ENCODE measurements at places on chromosomes 1 and 21. TPM values are rescaled to one million over a fixed set of nuclear protein-coding genes. Genes with fewer than 3 reads are reported as not detected.

DNA sequence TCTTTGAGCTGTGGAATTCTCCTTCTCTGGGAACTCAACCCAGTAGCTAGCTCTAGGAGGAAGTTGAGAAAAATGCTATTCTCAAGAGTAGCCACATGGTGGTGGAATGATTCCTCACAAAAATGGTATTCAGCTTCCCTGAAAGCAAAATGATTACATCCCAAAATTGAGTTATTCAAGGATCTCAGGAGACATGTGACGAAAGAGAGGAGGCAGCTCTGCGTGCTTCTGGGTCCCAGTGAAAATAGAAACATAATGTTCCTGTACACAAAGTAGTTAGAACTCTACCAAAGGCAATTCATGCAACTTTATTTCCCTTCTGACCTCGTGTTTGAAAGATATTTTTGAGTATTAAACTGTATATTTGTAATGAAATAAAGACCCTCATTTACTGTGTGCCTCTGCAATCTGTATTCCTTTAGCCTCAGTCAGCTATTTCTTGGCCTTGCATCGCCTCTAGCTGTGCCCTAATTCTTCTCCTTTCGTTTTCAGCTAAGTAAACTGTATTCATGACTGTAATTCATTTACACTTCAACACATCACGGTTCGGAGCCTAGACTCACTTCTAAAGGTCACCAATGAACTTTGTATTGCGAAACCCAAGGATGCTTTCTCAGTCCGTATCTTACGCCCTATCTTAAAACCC is 167.3 kb downstream of the FASLG start:
- no peak for DNase-seq
- H3K36me3 ChIP-seq = peaks cover 8% of the 10 kb centered on the region
- H3K4me1 ChIP-seq = peaks cover 5% of the 10 kb centered on the region
- H3K4me3 ChIP-seq = no peak overlapping the region
- H3K27ac ChIP-seq = no peak overlapping the region

DNA sequence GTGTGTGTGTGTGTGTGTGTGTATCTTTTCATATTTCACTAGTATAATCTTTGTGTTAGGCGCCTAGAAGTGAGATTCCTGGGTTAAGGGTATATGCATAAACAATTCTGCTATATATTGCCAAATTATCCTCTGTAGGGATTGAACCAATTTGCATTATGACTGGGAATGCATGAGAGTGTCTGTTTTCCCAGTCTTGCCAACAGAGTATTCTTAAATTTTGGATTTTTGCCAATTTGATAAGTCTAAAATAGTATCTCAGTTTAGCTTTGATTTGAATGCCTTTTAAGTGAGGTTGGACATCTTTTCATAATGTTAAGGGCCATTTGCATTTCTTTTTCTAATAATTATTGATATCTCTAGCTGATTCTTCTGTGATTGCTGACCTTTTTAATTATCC is 8.2 kb upstream of the AVPR1B start:
- H3K4me1 ChIP-seq = no peaks in the 10 kb centered on the region
- DNase-seq = no peak
- no peak overlapping the region for H3K27ac ChIP-seq

GRCh38 chr1:178506669-178507068 is 6.2 kb upstream of the TEX35 start:
- H3K4me1 ChIP-seq = no peaks in the 10 kb centered on the region
- no peaks in the 10 kb centered on the region for H3K27me3 ChIP-seq
- H3K36me3 ChIP-seq = no peaks in the 10 kb centered on the region
- DNase-seq = no peak
- no peak overlapping the region for H3K27ac ChIP-seq

DNA sequence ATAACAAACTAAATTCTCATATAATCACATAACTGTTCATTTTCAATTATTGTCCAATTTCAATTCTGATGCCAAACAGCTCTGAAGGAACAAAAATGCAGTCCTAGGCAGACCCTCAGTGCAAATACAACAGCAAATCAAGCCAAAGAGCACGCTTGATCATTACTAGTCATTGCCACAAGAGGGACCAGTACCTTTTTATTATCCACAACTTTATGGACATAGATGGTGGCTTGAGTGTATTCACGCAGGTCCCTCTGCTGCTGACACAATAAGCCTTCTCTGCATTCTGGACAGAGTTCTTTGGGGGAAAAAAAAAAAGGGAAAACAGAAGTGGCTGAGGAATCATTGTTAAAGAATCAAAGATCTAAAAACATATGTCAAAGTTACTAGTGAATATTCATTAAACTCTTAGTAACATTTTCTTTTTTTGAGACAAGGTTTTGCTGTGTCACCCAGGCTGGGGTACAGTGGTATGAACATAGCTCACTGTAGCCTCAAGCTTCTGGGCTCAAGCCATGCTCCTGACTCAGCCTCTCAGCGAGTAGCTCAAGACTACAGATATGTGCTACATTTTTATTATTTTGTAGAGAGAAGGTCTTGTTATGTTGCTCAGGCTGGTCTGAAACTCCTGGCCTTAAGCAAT is 34.3 kb upstream of the RAP1GAP start:
- no peak for DNase-seq
- peaks cover 24% of the 10 kb centered on the region for H3K4me1 ChIP-seq
- peaks cover 47% of the 10 kb centered on the region for H3K36me3 ChIP-seq
- H3K27ac ChIP-seq = no peak overlapping the region

DNA sequence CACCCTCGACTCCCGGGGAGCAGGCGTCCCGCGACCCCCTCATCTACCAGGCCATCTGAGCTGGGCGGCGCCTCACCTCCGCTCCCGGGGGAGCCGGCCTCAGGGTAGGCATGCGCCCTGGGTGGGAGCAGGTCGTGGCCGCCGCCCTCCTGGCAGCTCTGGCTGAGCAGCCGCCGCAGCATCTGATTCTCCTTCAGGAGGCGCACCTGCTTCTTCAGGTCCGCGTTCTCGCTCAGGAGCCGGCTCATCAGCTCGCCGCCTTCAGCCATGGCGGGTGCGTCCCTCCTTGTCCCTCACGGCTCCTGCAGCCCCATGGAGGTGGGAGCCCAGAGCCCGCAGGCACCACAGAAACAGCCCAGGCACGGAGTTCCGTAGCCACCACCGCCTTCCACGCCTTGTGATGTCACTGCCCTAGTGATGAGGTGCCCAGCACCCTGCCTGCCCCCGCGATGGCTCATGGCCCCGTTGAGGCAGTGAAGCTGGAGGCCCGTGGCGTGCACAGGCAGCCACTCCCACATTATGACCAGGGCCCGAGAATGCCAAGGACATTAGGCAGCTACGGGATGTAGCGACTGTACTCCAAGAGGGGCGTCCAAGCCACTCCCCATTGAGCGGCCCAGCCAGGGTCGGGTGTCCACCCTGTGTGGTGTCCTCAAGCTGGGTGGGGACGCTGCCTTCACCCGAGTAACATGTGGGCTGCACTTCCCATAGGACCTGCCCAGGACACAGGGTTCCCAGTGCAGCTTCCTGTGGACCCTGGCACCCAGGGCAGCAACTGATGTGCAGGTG is 1.5 kb downstream of the SPATC1L start:
- no peaks in the 10 kb centered on the region for H3K36me3 ChIP-seq
- peak overlapping the region; percentile 28 for H3K4me3 ChIP-seq
- DNase-seq = peak; percentile 40
- peaks cover 14% of the 10 kb centered on the region for H3K4me1 ChIP-seq
- H3K27me3 ChIP-seq = no peaks in the 10 kb centered on the region

Gene SMPDL3B
- 0.40 TPM for total RNA-seq

Gene YIPF1
- total RNA-seq = 18.0 TPM

Gene TMEM52
- not detected for total RNA-seq

DNA sequence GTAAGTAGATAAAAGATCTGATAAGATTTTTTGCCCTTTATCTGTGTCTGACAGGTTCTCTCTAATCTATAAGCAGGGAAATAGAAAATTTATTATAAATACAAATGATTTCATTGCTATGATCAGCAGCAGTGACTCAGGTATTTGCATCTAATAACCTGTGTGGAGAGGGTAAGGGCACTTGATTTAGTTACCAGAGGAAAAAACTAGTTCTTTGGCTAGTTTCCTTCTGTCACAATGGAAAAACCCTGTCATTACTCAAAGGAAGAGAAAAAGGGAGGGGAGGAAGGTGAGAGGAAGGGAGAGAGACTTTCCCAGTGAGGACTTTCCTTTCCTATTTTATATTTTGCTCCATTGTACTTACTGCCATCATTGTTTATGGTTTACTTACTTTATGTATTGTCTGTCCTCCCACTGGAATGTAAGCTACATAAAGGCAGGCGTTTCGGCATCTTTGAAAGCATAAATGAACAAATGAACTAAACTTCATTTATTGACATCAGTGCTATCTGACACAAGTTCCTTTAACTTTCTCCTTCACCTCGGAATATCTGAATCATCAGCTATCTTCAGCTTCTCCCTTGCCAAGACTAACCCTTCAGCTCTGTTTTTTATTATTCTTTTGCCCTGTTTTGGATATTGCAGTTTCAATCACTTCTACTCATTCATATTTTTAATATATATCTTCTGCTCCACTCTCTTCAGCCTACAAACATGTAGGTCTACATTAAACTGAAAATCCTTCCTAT is 34.9 kb downstream of the WDR3 start:
- H3K27me3 ChIP-seq = no peaks in the 10 kb centered on the region
- H3K36me3 ChIP-seq = peaks cover 4% of the 10 kb centered on the region
- no peaks in the 10 kb centered on the region for H3K4me1 ChIP-seq

Gene NECTIN4
- total RNA-seq = 0.12 TPM

- H3K4me1 ChIP-seq = no peaks in the 10 kb centered on the region
- DNase-seq = no peak
- H3K27ac ChIP-seq = no peak overlapping the region
- H3K36me3 ChIP-seq = no peaks in the 10 kb centered on the region
- peaks cover 1% of the 10 kb centered on the region for H3K27me3 ChIP-seq
Observed at GRCh38 chr1:208933984-208934525, 649.5 kb upstream of the CAMK1G start.

GRCh38 chr21:39346671-39347331 is 2.1 kb downstream of the HMGN1 start:
- DNase-seq = no peak
- peaks cover 45% of the 10 kb centered on the region for H3K36me3 ChIP-seq
- peaks cover 42% of the 10 kb centered on the region for H3K4me1 ChIP-seq
- H3K4me3 ChIP-seq = peak overlapping the region; percentile 85

DNA sequence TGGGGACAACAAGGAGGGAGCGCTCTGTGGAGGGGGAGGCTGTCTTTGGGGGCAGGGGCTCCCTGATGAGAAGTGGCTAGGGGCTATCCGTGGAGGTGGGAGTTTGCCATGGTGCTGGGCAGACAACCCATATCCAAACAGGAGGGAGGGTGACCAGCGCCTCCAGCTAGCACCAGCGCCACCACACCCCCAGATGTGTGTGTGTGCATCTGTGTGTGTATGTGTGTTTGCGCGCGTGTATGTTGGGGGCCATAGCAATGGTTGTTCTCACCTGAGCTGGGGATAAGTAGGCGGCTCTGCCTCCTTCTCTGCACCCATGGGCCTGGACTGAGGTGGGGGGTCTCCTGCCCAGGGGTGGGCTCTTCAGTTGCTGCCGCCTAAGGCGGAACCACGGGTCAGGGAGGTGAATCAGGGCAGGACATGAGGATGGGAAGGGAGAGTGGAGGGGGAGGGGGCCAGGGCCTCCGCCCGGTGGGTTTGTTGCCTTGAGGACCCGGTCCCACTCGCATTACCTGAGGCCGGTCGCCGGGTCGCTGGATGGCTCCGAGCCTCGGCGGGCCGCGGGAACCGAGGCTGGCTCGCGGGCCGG is 345 bp downstream of the HPCAL4 start:
- H3K36me3 ChIP-seq = no peaks in the 10 kb centered on the region
- peaks cover 16% of the 10 kb centered on the region for H3K4me1 ChIP-seq
- peak overlapping the region; percentile 40 for H3K4me3 ChIP-seq
- H3K27ac ChIP-seq = no peak overlapping the region
- DNase-seq = no peak

Gene ANGPTL7
- total RNA-seq = not detected

DNA sequence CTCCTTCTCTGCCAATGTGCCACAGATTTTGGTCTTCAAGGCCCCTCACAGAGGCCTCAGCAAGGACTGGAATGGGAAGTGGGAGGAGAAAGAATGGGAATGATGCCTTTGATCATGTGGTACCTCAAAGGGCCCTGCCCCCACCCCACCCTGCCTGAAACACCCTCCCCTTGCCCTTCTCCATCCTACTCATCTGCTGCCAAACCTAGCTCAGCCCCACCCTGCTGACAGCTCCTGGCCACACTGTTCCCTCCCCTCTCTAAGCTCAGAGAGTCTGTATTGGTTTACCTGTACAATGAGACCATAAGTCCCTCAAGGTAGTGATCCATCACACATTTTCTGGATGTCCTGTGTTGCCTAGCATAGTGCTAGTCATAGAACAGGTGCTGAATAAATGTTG is 6.7 kb upstream of the ARHGAP30 start:
- no peak overlapping the region for H3K4me3 ChIP-seq
- peaks cover 32% of the 10 kb centered on the region for H3K4me1 ChIP-seq
- no peaks in the 10 kb centered on the region for H3K27me3 ChIP-seq

- H3K4me1 ChIP-seq = no peaks in the 10 kb centered on the region
- no peak overlapping the region for H3K27ac ChIP-seq
- no peak for DNase-seq
- H3K27me3 ChIP-seq = peaks cover 15% of the 10 kb centered on the region
Observed at GRCh38 chr1:4636186-4636585, 18.2 kb upstream of the AJAP1 start.

Gene FBXO2
- total RNA-seq = 4.6 TPM

DNA sequence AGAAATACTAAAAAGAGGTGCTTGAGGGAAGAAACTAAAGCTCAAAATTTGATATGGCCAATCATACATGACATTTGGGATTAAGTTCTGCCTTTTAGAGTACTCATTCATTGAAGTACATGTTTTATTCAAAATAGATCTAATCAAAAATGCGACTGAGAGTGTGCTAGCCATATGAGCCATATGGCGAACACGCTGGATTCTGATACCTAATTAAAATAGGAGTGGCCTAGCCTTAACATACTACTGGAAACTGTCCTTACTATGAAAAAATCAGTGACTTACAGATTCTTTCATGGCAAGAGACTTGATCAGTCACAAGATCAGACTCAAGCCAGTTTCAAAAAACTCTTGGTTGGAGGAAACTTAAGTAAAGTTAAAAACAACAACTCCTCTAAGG is 73.9 kb downstream of the PTGER3 start:
- H3K27me3 ChIP-seq = peaks cover 2% of the 10 kb centered on the region
- H3K27ac ChIP-seq = no peak overlapping the region
- H3K4me1 ChIP-seq = no peaks in the 10 kb centered on the region
- no peak for DNase-seq
- H3K36me3 ChIP-seq = no peaks in the 10 kb centered on the region

DNA sequence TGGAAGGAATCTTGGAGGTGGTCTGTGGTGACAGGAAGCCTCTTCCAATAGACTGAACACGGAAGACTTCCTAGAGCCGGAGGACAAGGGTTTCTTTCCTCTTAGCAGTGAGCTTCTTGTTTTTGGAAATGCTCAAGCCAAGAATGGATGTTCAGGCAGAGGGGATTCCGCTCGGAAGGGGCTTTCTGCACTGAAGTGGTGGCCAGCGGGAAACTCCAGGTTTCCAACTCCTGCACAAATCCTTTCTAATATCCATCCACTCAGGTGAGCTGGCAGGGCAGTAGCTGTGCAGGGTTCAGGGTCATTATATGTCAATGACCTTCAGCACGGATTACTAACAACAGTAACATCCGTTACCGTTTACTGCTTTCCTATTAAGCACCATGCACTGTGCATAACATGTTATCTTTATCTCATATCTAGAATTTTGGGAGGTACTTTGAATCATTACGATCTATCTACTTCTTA is 573 bp upstream of the CPT2 start:
- DNase-seq = no peak
- H3K27ac ChIP-seq = peak overlapping the region; percentile 87
- peak overlapping the region; percentile 89 for H3K4me3 ChIP-seq
- H3K27me3 ChIP-seq = no peaks in the 10 kb centered on the region
- peaks cover 10% of the 10 kb centered on the region for H3K36me3 ChIP-seq
- peaks cover 27% of the 10 kb centered on the region for H3K4me1 ChIP-seq

- H3K27me3 ChIP-seq = no peaks in the 10 kb centered on the region
- no peak for DNase-seq
- H3K4me3 ChIP-seq = no peak overlapping the region
- H3K36me3 ChIP-seq = peaks cover 2% of the 10 kb centered on the region
- H3K4me1 ChIP-seq = peaks cover 8% of the 10 kb centered on the region
- no peak overlapping the region for H3K27ac ChIP-seq
Observed at GRCh38 chr1:207309745-207310273, 11.7 kb upstream of the CD55 start.
